CD4-positive, alpha-beta memory T cell (primary cell): ENCODE measurements at places on chromosomes 3 and 15. TPM values are rescaled to one million over a fixed set of nuclear protein-coding genes. Genes with fewer than 3 reads are reported as not detected.

AQP9 gene
- total RNA-seq: 0.50 TPM

GRCh38 chr15:63582718-63583426 is 14.3 kb upstream of the FBXL22 start:
- no peak for DNase-seq

- DNase-seq: no peak
These were observed 91.3 kb downstream of the RAB11A start for GRCh38 chr15:65960586-65960985.

DNA sequence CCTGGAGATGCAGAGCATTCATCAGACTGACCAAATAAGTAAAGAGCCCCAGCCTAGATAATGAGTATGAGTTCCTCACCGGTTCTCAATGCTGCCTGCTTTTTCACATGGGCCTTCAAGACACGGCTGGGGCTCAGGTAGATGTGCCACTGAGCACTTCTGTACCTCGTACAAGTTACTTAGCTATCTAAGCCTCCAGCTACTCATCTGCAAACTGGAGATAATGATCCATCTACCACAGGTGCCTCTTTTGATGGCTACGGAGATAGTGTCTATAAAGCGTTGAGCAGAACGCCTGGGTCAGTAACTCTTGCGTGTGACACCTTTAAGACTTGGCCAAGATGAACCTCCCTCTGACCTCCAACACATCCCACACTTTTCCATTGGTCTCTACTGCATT is 56.3 kb downstream of the CCR4 start:
- DNase-seq: peak; percentile 61

DNA sequence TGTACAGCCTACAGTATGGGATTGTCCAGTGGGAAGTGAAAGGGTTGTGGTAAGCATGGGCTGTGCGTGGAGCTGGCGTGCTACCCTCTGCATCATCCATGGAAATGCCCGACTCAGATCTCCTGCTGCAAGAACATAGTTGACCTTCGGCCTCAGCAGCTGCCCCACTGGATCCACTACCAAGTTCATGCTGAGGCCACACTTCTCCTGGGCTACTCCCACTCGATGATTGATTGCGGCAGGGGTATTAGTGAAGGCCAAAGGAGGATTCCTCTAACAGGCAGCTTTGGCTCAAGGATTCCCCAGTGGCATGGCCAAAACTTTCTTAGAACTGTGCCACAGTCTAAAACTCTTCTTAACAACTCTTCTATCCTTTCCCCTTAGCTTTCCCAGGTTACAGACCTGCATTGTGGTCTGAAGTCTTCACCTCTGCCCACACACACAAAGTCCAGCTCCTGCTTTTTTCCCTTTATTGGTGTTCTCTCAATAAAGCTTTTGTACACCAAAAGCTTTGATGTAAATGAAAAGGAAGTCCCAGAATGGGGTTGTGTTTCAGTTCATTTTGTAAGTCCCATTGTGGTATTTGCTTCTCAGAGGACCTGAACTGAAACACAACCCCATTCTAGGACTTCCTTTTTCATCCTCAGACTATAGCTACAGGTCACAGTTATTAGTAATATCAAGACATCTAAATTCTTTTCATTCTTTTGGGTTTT is 4.9 kb upstream of the TBC1D5 start:
- no peak for DNase-seq

DNA sequence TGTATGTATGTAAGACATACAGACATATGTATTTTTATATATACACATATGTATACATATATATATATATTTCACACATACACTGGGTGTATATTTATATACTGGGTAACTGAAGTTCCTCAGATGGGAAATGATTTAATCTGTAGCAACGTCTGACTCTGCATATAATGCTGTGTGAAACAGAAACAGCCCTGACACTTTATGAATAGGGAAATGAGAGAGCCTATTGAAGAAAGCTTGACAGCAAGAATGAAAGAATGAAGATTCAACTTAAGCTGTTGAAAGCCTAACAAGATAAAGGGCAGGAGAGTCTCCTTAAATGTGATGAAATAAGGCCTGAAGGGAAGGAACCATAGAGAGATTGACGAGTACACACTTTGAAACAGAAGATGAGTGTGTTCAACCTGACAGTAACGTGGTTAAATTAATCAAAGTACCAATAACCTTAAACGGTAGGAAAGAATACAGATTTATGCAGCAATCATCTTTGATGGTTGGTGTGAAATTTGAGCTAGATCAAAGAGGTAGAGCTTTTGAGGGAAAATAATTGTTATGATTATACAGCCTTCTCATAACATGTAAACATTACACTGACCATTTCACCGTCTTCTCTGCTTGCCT is 169.9 kb downstream of the MECOM start:
- no peak for DNase-seq

GRCh38 chr15:99511866-99512661 is 53.7 kb upstream of the MEF2A start:
- DNase-seq: no peak

LEKR1 gene
- total RNA-seq: 2.1 TPM

DNA sequence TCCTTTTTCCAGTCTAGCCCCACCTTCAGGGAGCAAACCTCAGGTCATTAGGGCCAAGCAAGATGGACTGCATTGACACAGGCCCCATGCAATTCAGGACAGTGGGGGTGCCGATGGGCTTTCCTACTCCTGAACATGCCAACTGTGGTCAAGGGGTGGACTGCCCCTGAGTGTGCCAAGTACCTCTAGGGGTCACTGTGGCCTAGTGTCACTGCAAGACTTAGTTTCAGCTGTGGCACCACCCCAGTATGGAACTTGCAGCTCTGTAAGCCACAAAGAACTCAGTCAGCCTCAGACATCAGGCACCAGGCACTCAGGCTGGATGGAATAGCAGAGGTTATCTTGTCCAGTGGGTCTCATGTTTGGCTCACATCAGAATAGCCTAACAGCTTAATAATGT is 32.3 kb downstream of the EXOG start:
- DNase-seq: no peak

DNA sequence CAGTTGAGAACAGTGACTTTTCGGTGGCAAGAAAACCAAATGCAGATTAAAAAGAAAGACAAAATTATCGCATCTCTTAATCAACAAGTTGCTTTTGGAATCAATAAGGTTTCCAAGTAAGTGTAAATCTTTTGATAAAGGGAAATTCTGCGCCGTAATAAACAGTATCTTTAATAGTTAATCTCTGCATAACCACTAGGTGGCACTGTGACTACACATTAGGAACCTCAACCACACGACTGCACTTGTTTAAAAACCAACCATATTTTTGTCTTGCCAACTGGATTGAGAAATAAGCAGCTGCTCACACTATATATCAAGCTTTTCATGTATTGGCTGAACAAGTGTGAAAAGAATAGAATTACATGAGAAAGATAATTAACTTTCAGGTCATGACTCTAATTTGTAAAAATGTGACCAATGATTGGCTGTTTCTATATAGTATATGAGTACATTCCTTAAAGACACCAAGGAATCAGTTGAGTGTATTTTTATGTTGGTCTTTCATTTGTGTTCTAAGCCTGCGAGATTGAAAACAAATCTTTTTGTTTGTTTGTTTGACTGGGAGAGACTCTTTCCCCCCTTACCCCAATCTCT is 72.7 kb downstream of the DZIP3 start:
- DNase-seq: peak; percentile 77

GRCh38 chr15:41928100-41928499 is 34.2 kb upstream of the SPTBN5 start:
- no peak for DNase-seq

GRCh38 chr3:51860703-51861665 is at the start of gene IQCF2:
TSS of gene IQCF2 (plus strand) at chr3:51861615. CDS start at chr3:51861667, 52 bp downstream.
- DNase-seq: no peak

- DNase-seq: no peak
These were observed 718.2 kb downstream of the NTRK3 start for GRCh38 chr15:87538327-87538834.

C3orf33 gene
- total RNA-seq: 3.1 TPM

- DNase-seq: no peak
These were observed 79.0 kb downstream of the REC114 start for GRCh38 chr15:73522011-73522410.

DNA sequence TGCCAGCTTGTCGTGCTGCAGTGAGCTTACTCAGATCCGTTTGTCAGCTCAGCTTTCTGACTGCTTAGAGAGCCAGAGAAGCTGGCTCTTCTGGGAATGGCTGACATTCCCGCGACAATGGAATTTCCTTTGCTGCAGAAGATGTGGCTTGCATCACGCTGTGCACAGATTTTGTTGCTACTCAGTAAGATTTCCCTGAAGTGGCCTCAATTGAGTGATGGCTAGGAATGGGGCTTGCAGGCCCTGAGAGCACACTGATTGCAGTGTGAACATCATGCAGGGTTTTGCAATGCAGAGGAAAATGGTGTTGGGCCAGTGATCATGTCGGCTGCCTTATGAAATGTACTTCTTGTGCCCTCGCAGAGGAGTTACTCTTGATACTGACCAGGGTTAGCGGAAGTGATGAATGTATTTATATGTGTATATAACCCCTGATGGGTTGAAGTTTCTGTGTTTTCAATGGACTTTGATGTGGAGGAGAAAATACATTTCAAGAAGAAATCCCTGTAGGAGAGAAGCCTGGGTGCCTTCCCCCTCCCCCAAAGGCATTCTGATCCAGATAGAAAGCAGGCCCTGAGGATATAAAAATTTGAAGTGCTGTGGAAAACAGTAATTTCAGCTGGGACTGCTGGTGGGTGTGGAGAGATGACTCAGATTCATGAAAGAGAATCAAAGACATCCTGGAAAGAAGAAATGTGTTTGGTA is 102.5 kb upstream of the PDZRN3 start:
- no peak for DNase-seq

EPHA6 gene
- not detected for total RNA-seq

DNA sequence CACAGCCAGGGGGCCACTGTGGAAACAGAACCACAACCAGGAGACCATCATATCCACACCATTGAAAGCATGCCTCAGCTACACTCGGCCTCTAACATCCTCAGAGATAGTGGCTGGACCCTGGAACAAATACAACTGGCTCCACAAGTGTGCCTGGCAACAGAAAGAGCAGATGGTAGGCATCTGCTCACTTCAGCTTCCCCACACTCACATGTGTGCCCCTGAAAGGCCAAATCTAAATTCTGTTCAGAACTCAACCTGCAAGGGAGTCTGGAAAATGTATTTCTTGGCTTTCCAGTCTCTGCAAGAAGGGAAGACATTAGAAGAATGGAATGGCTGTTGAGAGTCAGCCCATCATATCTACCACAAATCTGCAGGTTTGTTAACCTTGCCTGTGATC is 54.7 kb upstream of the CTNNB1 start:
- DNase-seq: no peak
